RPMI8226 (cell line): ENCODE measurements at places on chromosomes 12 and 14.

DNA sequence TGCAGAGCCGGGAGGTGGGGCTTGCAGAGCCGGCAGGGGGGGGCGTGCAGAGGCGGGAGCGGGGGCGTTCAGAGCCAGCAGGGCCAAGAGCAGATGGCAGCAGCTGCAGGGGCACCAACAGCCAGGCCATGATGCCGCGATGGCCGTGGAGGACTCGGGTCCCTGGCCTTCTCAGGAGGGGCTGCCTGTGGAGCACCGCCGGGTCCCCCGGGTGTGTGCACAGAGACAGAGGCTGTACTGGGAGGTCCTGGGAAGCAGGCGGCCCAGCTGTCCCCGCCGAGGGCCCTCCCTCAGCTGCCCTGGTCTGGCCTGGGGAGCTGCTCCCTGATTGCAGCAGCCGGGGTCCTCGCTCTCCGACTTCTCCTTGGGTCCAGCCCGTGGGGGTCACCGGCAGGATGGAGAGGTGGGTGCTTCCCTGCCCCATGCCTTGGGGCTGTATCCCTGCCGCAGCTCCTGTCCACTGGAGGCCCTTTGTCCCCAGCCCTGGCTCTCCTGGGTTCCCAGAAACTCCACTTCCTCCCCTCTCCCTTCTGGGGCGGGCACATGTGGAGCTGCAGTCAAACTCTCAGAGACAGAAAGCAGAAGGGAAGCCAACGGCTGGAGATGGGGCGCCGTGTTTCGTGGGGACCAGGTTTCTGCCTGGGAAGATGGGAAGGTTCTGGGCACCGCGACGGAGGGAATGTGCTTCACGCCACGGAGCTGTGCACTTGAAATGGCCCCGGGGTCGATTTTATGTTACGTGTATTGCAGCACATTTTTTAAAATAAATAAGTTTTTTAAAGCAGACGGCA is 75.8 kb upstream of the GALNT9 start:
- DNase-seq: no peak

GRCh38 chr14:71523630-71524319 is 408.5 kb upstream of the RGS6 start:
- DNase-seq: no peak

GRCh38 chr12:28975564-28976340 is 173.3 kb upstream of the FAR2 start:
- no peak for DNase-seq

- DNase-seq: no peak
Measured at GRCh38 chr12:53953831-53954693, 641 bp upstream of the HOXC12 start.

DNA sequence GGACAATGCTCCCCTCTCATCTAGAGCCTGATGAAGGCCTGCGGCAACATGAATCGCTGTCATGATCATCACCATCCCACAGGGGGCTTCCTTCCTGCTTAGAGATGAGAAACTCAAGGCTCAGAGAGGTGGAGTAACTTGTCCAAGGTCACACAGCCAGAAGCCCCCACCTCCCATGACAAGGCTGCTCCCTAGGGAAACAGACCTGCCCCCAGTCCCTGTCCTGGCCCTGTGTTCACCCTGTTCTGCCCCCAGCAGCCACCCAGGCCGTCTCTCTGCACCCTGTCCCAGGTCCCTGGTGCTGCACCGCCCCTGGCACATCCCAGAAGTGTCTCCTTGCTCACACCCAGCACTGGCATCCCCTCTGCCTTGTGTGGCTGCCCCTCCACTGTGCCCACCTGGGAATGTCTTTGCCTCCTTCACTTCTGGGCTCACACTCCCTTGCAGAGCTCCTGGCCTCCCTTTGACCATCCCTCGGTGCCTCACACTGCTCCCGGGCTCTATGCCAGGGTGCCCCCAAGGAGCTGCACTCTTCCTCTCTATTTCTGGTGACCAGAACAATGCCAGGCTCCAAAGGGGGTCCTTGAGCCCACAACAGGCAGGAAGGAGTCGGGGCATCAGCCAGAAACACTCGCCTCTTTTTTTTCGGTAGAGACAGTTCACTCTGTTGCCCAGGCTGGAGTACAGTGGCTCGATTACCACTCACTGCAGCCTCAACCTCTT is 70.5 kb downstream of the BCL11B start:
- DNase-seq: no peak

GRCh38 chr14:93375673-93376156 is 28.7 kb downstream of the COX8C start:
- peak; percentile 88 for DNase-seq

DNA sequence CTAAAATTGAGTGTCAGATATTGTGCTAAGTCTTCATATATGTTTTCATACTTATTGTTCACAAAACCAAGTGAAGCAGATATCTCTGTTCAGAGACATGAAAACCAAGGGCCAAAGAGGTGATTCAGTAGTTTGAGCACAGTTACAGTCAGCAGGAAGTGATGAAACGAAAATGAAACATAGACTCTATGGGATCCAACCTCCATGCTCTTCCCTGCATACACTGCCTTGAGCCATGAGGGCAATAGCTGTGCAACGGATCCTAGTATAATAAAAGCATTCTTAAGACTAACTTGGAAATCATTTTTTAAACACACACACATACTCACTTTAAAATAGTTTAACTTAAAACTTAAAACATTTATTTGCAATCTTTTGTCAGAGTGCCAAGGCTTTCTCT is 27.9 kb downstream of the ESR2 start:
- DNase-seq: peak; percentile 14

DNA sequence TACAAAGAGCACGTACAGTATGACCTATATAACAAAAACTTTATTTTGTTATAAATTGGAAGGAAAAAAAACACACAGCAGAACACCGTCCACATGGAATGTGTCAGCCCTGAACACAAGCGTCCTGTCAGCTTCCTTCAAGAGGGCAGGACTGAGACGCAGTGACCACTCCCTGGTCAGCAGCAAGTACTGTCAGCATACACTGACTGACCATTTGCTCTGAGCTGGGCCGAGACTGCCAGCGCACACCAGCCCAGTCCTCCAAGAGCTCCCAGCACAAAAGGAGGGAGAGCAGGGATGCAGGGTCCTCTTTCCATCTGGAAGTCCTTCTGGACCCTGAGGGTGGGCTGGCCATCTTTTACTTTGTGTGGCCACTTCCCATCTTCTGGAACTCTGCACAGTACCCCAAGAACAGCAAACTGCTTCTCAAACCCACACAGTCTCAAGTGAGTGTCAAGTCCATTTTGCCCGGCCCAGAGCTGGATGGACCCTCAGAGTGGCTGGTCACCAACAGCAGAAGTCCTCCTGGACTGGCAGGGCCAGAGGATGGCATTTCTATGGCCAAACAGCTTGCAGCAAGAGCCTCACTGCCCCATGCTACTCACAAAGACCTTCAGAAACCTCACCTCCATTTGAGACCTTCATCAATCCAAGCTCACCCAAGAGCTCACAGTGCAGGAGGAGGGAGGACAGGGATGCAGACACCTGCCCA is 11.7 kb downstream of the CCDC88C start:
- no peak for DNase-seq

DNA sequence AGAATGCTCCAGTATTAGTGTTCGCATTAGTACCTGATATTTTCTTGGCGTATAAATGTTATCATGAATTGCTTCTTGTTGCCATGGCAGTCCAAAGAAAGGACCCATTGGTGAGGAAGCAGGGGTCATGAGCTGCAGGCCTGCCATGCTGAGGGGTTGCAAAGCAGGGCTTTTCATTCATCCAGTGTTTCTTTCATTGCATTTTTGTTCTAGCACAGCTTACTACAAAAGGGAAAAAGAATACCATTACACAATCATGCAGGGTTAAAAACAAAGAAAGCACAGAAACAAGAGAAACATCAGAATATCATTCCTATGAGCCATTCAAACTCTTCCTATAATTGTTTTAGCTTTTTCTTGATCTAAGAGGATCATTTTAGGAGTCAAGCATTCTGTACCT is 24.0 kb downstream of the DICER1 start:
- no peak for DNase-seq

GRCh38 chr12:53939141-53940108 is 794 bp downstream of the HOXC13 start:
- no peak for DNase-seq

GRCh38 chr14:31265701-31266398 is 58.3 kb upstream of the HECTD1 start:
- DNase-seq: no peak

DNA sequence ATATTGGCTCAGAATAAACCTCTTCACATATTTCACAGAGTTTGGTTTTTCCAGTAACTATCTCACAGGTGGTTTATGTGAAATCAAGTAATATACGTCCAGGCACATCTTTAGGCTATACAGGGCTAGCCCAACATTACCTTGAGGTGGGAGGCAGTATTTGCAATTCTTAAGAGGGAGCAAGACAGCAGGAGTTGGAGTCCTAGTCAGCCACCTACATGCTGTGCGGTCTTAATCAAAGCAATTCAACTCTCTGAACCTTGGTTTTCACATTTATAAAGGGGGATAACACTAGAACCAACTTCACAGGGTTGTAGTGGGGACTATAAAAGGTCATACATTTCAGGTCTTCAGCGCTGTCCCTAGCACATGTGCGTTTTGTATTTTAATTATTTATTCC is 73.5 kb upstream of the FICD start:
- DNase-seq: no peak

DNA sequence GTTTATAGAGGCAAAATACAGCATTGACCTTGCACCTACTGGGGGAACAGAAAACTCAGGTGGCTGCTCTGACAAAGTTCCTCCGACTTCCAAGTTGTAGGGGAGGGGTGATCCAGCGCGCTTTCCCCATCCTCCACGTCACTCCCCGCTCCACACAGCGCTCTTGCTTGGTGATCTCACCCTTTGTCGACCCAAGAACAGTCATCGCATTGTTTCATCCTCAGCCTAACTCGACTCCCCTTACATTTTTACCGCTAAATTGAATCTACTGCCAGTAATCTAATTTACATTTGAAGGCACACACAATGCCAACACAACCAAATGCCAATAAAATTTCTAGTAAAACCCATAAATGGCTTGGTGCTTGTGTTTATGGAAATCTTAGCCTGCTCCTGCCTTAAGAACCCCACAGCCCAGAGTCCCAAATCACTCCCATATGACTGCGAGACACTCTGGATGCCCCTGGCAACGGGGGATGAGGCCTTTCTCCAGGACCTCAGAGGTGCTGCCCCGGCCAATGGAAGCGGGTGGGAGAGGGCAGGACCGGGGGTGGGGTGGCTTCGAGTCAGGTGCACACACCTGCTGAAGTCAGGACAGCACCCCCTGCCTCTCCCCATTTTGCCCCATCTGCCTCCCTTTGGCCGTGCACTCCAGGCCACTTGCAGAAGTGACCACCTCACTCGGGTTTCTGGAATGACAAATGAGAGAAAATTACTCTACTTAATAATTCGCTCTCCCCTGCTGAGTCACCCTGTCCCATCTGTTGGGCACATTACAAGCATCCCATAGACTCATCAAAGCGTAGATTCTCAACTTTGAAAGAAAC is 98.2 kb upstream of the GSC start:
- no peak for DNase-seq

- no peak for DNase-seq
Measured at GRCh38 chr14:33561488-33562175, 389.2 kb downstream of the EGLN3 start.

GRCh38 chr12:110498984-110499706 is 2.8 kb downstream of the VPS29 start:
- no peak for DNase-seq

GRCh38 chr12:67540920-67541624 is 107.5 kb upstream of the DYRK2 start:
- DNase-seq: peak; percentile 90

DNA sequence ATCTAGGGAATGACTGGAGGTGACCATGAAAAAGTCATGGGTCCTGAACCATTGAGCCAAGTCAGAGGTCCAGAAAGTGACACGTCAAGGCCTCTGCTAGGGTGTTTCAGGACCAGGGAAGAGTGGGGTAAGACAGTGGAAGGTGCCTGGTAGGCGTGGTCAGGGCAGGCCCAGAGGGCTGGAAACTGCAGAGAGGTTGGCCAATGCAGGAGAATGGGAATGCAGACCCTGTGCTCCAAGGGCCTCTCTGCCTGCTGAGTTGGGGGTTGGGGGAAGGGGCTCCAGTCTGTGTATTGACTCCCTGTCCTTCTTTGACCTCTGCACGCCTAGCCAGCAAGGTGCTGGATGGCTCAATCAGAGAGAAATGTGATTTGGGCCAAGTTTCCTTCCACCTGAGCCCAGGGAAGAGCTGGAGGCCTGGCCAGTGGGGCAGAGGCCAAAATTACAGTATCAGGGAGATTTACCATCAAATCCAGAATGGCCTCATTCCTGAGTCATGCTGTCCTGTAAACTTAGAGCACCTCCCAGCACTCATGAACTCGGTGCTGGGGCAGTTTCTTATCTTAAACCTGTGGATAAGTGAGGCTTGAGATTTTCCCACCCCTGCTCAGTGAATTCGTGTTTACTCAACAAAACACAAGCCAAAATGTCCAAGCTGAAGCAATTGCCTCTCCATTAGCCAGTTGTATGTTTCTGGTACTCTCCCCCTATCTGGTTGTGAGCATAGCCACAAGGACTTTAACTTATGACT is 24.4 kb downstream of the IRF2BPL start:
- no peak for DNase-seq

GRCh38 chr14:104678346-104678745 is 11.1 kb upstream of the INF2 start:
- no peak for DNase-seq

DNA sequence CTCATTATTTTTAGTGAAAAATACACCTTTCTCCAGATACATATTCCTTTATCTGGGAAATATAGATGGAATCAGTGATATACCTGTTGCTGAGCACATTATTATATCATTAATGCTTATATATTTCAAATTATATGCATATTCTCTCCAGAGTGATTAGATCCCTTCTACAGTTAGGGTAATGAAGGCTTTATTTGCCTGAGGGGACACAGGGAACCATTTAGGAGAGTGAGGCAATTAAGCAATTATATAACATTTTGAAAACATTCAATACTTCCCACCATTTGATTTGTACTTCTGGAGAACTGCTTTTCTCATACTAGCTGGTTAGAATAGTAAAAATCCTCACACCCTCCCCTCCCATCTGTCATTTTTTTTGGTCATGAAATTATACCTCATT is 212.8 kb upstream of the NOVA1 start:
- DNase-seq: no peak

- no peak for DNase-seq
Measured at GRCh38 chr14:105466531-105467248, 7.9 kb upstream of the CRIP2 start.

DNA sequence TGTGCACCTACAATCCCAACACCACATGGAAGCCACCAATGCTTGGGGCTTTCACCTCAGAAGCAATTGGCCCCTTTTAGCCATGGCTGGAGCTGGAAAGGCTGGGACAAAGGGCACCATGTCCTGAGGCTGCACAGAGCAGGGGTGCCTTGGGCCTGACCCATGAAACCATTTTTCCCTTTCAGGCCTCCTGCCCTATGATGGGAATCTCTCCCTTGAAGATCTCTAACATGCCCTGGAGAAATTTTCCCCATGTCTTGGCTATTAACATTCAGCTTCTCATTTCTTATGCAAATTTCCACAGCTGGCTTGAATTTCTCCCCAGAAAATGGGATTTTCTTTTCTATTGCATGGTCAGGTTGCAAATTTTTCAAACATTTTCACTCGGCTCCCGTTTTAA is 823.6 kb downstream of the GALC start:
- no peak for DNase-seq

GRCh38 chr14:104359969-104360442 is 219.6 kb upstream of the C14orf180 start:
- DNase-seq: no peak
